Activated naive CD4-positive, alpha-beta T cell (primary cell): ENCODE measurements at places on chromosomes 11 and 22.

DNA sequence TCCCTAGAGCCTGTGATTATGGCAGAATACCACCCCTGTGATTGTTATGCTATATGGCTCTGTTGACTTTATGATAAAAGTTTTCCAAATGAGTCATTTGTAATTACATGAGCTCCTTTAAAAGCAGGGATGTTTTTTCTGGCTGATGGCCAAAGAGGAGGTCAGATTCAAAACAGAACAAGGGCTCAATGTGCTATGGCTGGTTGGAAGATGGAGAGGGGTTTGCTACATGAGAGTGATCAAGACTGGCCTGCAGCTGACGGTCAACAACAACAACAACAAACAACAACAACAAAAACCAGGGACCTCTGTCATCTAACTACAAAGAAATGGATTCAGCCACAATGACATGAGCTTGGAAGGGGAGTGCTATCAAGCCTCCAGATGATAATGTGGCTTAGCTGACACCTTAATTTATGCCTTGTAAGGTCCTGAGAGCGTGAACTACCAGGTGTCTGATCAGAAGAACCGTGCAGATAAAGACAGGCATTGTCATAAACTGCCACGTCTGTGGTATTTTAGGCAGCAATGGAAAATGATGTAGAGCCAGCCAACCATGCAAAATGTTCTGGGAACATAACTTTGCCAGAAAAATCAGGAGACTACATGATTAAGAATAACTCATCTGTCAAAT lies 47.2 kb downstream of the PIWIL3 start:
- DNase-seq: no peak

- DNase-seq: no peak
Measured at GRCh38 chr11:130022799-130023198, 20.2 kb upstream of the PRDM10 start.

- DNase-seq: no peak
Measured at GRCh38 chr22:50576806-50577696, 1.2 kb downstream of the CPT1B start.

- DNase-seq: no peak
Measured at GRCh38 chr22:50610581-50610980, 10.0 kb downstream of the MAPK8IP2 start.

- no peak for DNase-seq
Measured at GRCh38 chr11:70423523-70424505, 25.5 kb downstream of the CTTN start.
